ENCODE measurements at places on chromosomes 7 and 10. TPM values are rescaled to one million over a fixed set of nuclear protein-coding genes. Genes with fewer than 3 reads are reported as not detected.

Gene DHX32
- 22.7 TPM for total RNA-seq

- H3K27me3 ChIP-seq = peaks cover 2% of the 10 kb centered on the region
- peaks cover 37% of the 10 kb centered on the region for H3K4me1 ChIP-seq
- H3K27ac ChIP-seq = no peak overlapping the region
- no peak overlapping the region for H3K4me3 ChIP-seq
- DNase-seq = peak; percentile 68
Measured at GRCh38 chr7:154927624-154928125, 75.2 kb downstream of the PAXIP1 start.

DNA sequence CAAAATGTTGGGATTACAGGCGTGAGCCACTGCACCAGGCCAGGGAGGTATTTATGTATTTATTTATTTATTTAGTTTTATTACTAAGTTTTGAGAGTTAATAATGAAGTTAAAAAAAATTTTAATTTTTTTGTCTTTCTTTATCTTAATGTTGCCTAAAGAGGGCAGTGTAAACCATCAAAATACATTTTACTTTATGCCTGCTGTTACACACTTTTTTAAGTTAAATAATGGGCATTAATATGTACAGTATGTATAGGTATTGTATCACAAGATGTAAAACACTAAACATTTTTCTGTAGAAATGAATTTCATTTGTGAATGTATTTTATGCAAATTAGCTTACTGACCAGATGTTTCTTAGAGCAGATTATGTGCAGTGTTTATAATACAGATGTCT, 129.4 kb downstream of the AASS start:
- no peak overlapping the region for H3K27ac ChIP-seq
- H3K27me3 ChIP-seq = no peaks in the 10 kb centered on the region
- no peak overlapping the region for H3K4me3 ChIP-seq

DNA sequence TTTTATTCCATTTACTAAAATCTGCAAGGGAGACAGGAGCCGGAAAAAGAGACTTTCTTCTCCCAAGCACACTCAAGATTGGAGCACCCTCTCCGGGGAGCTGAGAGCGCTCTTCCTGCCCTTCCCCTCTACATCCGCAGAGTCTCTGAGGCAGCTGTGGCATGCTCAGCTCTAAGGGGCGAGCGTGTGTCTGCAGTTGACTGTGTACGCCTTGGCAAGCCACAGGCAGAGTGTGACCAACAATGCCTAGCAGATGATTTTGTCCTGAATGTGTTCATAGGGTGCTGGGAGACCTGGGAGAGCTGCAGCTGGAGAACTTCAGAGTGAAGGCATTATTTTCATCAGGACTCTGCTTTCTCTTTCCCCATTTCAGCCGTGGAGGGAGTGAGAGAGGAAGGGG, 20.7 kb downstream of the MTURN start:
- H3K27me3 ChIP-seq = no peaks in the 10 kb centered on the region
- H3K27ac ChIP-seq = no peak overlapping the region
- H3K36me3 ChIP-seq = no peaks in the 10 kb centered on the region
- peaks cover 43% of the 10 kb centered on the region for H3K4me1 ChIP-seq

Gene NEURL1
- 1.2 TPM for total RNA-seq

GRCh38 chr7:8208816-8209215, 53.2 kb downstream of the ICA1 start:
- H3K27ac ChIP-seq = 0 out of 2 replicates have a peak overlapping the region, but pooled peaks have one; percentile 12
- no peak overlapping the region for H3K4me3 ChIP-seq
- DNase-seq = no peak
- peaks cover 62% of the 10 kb centered on the region for H3K4me1 ChIP-seq

- H3K4me3 ChIP-seq = peak overlapping the region; percentile 92
- peaks cover 33% of the 10 kb centered on the region for H3K4me1 ChIP-seq
- H3K27me3 ChIP-seq = peaks cover 49% of the 10 kb centered on the region
- H3K36me3 ChIP-seq = no peaks in the 10 kb centered on the region
- H3K27ac ChIP-seq = no peak overlapping the region
Measured at GRCh38 chr10:21172930-21173801, 276.1 kb upstream of the NEBL start.

GRCh38 chr10:88243836-88244730, 339.0 kb downstream of the RNLS start:
- no peak for DNase-seq
- no peak overlapping the region for H3K4me3 ChIP-seq
- no peak overlapping the region for H3K27ac ChIP-seq
- H3K27me3 ChIP-seq = no peaks in the 10 kb centered on the region
- H3K4me1 ChIP-seq = peaks cover 4% of the 10 kb centered on the region

Gene ARHGEF35
- total RNA-seq = 39.2 TPM

DNA sequence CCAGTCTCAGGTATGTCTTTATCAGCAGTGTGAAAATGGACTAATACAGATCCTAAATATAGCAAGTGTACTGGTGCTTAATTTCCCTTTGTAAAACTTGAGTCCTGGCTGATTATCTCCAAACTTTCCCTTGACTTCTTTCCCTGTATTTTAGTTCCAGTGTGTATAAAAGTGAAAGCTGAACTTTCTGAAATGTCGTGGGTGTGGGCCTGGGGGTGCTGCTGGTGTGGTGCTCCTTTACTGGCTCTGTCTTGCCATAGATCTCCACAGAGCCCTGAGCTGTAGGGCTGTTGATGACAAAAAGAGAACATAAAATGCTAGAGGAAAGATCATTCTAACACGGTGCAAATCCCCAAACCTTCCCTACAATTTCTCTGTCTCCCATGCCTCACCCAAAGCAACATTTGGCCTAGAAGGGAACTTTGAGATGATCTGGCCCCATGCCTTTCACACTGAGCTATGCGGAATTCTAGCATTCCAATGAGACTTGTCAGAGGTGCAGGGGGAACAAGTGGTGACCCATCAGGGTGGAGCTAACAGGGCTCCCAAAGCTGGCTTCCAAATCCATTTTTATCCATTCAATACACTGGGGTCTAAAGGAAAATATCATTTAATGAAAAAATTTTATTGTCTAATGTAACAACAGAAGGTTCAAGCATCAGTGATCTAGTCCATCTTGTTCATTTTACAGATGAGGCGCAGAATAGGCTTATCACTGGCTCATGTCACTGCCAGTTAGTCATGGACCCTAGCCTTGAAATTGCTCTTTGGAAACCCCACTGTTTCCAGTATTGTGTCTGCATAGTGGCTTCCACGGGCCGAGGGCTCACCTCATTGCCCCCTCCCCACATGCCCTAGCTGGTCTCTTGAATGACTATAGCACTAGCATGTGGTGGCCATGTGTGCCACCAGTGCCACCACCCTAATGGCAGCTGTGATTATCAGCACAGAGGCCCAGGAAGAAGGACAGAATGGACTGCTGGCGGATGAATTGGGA, 1000.9 kb downstream of the LRMDA start:
- H3K27ac ChIP-seq = 0 out of 2 replicates have a peak overlapping the region, but pooled peaks have one; percentile 40
- H3K4me3 ChIP-seq = no peak overlapping the region
- no peaks in the 10 kb centered on the region for H3K36me3 ChIP-seq
- DNase-seq = no peak
- H3K27me3 ChIP-seq = no peaks in the 10 kb centered on the region

Gene MACC1
- 14.6 TPM for total RNA-seq

Gene SEMA3E
- 2.5 TPM for total RNA-seq

Gene EXOSC1
- total RNA-seq = 53.7 TPM

Gene ANXA11
- total RNA-seq = 80.1 TPM

- H3K27me3 ChIP-seq = no peaks in the 10 kb centered on the region
- no peak overlapping the region for H3K27ac ChIP-seq
- H3K36me3 ChIP-seq = no peaks in the 10 kb centered on the region
- H3K4me3 ChIP-seq = no peak overlapping the region
- DNase-seq = no peak
Measured at GRCh38 chr10:60222047-60222446, 167.6 kb downstream of the ANK3 start.

- peak overlapping the region; percentile 72 for H3K27ac ChIP-seq
- H3K4me1 ChIP-seq = peaks cover 25% of the 10 kb centered on the region
- H3K36me3 ChIP-seq = peaks cover 21% of the 10 kb centered on the region
- DNase-seq = no peak
Measured at GRCh38 chr7:102119213-102119651, 167.4 kb upstream of the SH2B2 start.

DNA sequence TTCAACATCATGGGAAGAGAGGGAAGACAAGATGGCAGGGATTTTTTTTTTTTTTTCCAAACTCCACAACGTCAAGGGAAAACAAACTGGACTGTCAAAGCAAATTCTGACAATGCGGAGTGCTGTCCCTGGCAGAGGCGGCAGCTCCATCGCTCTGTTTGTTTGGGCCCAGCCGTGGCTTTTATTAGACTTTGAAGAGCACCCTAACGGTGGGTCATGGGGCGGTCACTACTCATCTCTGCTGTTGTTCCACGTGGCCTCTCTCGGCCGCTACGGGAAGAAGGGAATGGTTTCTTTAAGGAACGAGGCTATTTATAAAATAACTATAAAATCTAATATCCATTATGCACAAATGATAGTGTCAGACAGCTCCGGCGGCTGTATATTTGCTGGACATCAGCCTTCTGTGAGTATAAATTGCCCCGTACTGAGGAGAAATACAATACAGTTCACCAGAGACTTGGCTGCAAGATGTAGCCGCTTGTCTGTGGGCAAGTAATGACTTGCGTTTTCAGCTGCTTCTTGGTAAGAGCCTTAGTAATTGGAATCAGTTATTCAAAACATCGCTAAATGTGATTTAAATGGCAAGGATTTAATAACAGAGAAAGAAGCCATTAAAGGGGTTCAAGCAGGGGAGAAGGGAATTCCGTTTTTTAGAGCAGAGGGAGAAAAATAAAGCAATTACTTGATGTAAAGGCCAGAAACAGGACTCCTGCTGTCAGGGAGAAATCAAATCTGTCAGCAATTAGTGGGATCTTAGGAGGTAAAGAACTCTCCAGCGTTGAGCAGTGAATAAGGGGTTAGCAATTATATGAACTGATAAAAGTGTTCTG, 61.7 kb upstream of the RAB11FIP2 start:
- no peak for DNase-seq
- peaks cover 5% of the 10 kb centered on the region for H3K4me1 ChIP-seq
- peaks cover 5% of the 10 kb centered on the region for H3K36me3 ChIP-seq

Gene ASCC1
- 32.5 TPM for total RNA-seq

- H3K4me3 ChIP-seq = no peak overlapping the region
- no peaks in the 10 kb centered on the region for H3K36me3 ChIP-seq
- no peak overlapping the region for H3K27ac ChIP-seq
- H3K4me1 ChIP-seq = no peaks in the 10 kb centered on the region
Measured at GRCh38 chr10:46307281-46308112, 20.7 kb downstream of the ANTXRL start.
